ENCODE measurements at places on chromosomes 3 and 15.

DNA sequence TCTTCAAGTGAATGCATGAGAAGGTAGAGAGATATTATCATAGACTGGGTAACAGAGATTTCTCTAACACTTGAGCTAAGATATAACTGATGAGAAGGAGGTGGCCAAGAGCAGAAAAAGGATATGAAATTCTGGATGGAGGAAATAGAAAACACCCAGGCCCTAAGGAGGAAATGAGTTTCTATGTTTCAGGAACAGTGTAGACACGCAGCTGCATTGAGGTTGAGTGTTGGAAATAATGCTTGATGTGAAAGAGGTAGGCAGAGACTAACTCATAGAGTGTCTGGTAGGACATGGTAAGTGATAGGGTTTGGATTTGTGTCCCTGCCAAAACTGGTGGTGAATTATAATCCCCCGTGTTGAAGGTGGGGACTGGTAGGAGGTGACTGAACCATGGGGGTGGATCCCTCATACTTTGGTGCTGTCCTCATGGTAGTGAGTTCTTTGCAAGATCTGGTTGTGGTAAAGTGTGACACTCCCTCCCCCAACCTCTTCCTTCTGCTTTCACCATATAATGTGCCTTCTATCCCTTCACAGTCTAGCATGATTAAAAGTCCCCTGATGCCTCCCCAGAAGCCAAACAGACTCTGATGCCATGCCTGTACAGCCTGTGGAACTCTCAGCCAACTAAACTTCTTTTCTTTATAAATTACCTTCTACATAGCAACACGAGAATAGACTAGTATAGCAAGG, 787.3 kb downstream of the EDEM1 start:
- DNase-seq: no peak

GRCh38 chr3:157429708-157430107, 6.9 kb upstream of the PTX3 start:
- no peak for DNase-seq

DNA sequence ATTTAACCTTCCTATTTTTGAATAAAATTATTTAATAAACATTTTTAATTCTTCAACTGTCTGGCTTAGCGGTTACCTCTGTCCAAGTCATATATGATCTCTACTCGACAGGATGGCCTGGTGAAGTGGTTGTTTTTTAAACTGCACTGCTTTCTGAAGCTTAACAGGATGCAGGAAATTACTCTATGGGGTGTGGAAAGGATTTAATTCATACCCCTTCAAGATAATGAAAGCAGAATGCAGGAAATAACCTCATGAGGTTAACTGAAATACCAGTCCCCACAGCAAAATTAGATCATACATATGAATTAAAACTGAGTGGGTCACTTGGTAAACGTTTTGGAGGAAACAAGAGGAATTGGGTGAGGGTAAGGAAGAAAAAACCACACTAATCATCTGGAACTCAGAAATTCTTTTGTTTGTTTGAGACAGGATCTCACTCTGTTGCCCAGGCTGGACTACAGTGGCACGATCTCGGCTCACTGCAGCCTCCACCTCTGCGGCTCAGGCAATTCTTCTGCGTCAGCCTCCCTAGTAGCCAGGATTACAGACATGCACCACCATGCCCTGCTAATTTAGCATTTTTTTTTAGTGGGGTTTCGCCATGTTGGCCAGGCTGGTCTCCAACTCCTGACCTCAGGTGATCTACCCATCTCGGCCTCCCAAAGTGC, 50.1 kb downstream of the LYSMD4 start:
- no peak for DNase-seq

DNA sequence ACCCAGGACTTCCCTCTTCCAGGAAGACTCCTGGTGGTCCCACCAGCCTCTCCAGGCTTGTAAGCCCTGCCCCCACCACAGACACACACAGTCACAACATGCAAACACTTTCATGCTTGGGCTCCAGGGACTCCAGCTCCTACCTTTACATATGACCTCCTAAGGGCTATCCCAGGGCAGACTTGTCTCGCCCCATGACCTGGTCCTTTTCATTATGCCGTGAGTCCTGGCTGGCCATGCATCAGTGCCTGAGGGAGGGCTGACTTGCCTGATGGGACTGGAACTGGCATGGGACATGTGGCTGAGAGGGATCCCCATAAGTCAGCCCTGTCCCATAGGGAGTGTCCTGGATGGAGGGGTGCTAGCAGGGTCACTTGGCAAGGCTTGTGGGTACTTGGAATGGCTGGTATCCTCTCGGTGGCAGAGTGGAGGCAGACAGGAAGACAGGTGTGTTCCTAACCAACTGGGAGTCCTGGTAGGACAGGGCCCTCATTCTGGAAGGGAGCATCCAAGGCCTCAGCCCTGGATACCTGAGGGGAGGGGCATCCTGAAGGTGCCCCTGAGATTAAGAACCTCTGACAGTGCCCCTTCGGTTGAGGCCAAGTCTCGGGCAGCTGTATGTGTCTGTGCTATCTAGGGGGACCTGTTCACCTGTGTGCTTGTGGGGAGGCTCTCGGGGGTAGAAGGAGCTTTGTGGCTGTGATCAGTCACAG, 540 bp upstream of the HHATL start:
- DNase-seq: no peak

DNA sequence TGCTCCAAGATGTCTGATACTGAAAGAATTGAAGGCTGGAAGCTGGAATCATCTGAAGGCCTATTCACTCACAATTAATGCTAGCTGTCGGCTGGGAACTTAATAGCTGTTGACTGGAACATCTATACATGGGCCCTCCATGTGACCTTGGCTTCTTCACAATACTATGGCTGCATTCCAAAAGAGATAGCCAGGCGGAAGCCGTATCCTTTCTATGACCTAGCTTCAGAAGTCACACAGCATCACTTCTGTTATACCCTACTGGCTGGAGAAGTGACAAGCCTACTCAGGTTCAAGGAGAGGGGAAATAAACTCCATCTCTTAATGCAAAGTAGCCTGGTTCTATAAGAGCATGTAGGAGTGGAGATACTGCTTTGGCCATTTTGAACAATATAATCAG, 50.9 kb upstream of the SPRED1 start:
- no peak for DNase-seq
